ENCODE measurements at places on chromosomes 7 and 10. TPM values are rescaled to one million over a fixed set of nuclear protein-coding genes. Genes with fewer than 3 reads are reported as not detected.

- no peak for DNase-seq
These were observed 826.9 kb downstream of the CNTNAP2 start for GRCh38 chr7:146943483-146943882.

- no peak for DNase-seq
These were observed 6.8 kb downstream of the INTS1 start for GRCh38 chr7:1497293-1497927.

DNA sequence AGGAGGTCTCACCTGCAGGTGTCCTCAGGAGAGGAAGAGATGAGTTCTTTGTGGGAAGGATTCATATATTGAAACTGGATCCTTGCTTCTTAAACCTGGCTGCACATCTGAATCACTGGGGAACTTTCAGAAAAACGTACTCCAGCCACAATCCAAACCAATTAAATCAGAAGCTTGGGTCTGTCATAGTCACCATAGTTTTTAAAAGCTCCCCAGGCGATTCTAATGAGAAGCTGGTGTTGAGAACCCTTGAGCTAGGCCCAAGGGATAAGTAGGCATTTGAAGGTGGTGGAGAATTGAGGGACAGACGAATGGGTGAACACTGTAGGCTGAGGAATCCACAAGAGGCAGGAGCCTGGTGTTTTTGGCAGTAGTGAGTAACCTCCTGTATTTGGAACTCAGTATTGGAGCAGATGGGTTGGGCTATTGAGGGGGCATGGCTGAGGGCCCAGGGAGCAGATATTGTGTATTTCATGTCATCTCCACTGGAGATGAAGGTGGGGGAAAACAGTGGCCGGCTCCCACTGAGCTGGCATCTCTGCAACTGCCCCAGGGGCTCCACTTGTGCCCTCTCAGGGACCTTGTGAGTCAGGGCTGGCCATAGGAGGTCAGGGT, 14.5 kb downstream of the ADCYAP1R1 start:
- DNase-seq, result no peak

GRCh38 chr10:17506390-17506789, 52.0 kb upstream of the ST8SIA6 start:
- DNase-seq, result no peak

GRCh38 chr7:141889321-141889720, 26.9 kb upstream of the OR9A4 start:
- no peak for DNase-seq

DNA sequence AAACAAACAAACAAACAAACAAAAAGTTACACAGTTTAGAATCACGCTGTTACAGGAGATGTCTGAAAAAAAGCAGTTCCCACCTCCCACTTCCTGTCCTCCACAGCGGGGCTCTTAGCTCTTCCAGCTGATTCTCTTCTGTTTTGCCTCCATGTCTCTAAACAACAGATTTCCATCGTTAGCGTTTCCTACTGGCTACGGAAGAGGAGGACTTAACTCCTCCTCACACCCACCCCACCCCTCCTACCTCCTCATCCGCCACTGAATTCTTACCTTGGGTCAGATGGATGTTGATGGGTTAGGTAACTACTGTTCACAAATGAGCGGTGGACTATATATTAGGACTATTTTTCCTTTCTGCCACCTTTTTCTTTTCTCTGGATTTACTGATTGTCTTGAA, 36.8 kb upstream of the NUB1 start:
- DNase-seq, result no peak

DNA sequence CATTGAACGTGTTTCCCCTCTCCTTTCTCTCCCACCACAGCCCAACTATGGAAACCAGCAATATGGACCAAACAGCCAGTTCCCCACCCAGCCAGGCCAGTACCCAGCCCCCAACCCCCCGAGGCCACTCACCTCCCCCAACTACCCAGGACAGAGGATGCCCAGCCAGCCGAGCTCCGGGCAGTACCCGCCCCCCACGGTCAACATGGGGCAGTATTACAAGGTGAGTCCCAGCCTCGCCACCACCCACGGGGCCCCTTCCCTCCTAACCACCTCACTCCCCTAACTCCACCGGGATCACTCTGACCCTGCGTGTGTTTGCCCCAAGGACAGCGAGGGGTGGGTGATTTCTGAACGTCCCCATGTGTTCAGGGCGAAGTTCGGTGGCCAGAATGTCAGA, 50.8 kb upstream of the PPIF start:
- DNase-seq, result no peak

- DNase-seq, result no peak
These were observed 91.7 kb downstream of the CCDC3 start for GRCh38 chr10:12909836-12910185.

GRCh38 chr7:39433550-39433949, 132.7 kb upstream of the YAE1 start:
- DNase-seq, result no peak

GRCh38 chr7:81366546-81366945, 403.3 kb downstream of the HGF start:
- DNase-seq, result no peak

- DNase-seq, result no peak
These were observed 42.0 kb downstream of the CDK6 start for GRCh38 chr7:92794391-92794790.

- DNase-seq, result no peak
These were observed 2.6 kb downstream of the LIPA start for GRCh38 chr10:89248990-89249389.

DNA sequence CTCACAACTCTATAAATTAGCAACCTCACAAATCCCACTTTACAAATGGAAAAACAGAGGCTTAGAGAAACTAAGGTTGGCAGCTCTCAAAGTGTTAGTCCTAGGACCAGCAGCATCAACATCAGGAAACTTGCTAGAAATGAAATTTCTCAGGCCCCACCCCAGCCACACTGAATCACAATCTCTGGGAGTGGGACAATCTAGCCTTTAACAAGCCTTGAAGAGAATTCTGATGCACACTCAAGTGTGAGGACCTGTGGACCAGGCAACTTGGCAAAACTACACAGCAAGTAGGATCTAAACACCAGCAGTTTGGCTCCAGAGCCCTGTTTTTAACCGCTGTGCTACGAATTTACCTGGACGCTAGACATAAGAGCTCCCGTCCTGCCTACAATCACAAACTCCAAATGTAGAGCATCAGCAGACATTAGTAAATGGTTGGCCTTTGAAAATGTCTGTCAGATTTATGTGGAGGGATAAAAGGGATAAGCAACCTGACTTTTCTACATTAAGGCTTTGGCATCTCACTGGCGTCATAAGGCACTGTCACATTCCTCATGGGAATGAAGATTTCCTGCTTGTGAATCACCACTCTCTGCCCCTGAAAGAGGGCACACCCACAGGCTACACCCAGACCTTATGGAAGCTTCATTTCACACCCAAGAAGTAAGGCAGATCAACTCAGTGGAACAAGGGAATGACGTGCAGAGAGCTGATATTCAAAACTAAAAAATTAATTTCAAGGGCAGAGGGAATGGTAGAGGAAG, 34.5 kb downstream of the PPP1R3C start:
- peak; percentile 76 for DNase-seq

- no peak for DNase-seq
These were observed 72.9 kb upstream of the TNS3 start for GRCh38 chr7:47654672-47655298.

- DNase-seq, result no peak
These were observed 49.7 kb downstream of the NRAP start for GRCh38 chr10:113613977-113614690.

DNA sequence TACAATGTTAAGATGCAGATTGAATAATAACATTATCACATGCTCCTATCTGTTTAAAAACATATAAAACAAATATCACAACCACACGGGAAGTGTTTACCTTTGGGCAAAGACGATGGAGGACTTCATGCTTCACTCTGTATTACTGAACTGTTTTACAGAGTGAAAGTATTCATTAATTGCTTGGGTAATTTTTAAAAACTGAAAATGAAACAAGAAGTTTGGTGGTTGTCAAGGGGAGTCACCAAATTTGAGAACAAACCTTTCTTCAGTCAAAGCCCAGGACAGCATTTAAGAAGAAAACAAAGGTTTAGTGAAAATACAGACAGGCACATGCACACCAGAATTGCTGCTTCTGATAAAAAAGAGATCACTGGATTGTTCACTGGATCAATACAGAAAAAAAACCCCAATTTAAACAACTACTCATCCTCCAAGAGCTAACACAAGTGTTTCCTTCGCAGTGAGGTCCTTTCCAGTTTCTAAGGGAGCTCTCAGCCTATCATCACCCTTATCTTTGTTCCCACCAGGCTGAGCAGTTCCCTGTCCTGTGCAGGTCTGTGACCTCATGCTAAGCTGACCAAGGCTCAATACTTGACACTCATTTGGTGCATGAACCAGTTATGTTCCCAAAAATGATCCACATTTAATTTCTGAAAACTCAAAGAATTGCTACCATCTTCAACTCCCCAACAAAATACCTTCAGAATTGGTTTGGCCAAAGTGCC, 8.8 kb downstream of the PARP12 start:
- DNase-seq, result no peak

DNA sequence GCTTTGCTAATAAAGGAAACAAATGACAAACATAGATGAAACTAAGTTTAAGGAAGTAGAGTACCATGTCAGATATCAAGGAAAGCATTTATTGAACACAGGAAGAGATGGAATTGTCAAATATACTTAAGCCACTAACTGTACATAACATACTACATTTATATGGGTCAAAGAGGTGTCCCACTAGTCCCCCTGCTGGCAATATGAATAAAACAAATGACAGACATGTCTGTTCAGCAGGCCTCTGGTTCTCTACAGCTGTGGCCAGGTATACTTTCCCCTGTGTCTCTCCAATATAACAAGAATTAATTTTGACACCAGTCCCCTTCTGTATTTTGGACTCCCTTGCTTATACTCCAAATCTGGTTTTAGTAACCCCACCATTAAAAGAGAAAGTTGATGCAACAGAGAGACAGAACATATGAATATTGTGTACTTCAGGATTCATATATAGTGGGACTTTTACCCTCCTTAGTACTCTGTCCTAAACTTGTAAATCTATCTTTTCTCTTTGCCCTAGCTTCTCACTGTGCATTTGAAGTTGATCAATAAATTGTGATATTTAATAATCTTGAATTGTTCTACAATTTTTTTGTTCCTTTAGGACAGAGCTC, 42.9 kb downstream of the CD36 start:
- DNase-seq, result peak; percentile 32

GRCh38 chr7:157889480-157889879, 552.7 kb downstream of the DNAJB6 start:
- DNase-seq, result no peak

GRCh38 chr7:41881331-41882130, 178.6 kb upstream of the INHBA start:
- DNase-seq, result no peak

DNA sequence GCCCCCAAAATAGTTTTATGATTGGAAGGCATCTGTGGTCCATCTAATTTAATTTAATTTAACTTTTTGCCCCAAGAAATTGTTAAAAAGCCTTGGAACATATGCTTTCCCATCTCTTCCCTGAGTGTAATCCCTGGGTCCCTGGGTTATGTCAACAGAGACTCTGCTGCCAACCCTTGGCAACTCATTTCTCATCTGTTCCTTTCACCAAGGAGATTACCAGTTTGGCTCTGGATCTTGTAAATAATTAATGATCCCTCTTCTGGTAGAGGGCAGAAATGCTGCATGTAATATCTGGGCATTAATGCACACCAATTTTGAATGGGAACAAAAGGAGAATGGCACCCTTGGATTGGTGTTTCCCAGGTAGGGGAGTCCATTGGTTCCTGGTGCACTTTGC, 514.2 kb downstream of the CCSER2 start:
- no peak for DNase-seq

DNA sequence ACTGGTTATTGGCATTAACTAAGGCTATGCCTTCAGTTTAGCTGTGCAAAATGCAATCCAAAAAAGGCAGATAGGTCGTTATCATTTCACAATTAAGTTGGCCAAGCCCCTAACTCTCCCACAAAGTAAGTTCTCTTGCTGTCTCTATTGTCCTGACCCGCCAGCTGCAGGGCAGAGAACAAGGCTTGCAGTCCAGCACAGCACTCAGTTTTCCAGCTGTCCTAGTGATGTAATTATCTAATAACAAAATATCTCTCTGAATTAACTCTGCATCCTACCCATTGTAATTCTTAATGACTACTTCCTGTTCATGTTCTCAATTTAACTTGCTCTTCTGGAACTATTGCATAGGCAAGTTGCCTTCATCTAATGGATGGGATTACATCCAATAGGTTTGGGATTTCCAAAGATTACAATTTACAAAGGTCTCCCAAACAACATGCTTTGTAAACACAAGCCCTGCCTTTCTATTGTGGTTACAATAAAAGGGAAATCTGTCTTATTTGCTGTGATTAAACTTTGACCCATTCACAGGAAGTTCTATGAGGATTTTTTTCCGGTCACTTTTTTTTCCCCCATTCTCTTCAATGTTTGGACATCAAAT, 55.2 kb downstream of the CDK6 start:
- no peak for DNase-seq

DNA sequence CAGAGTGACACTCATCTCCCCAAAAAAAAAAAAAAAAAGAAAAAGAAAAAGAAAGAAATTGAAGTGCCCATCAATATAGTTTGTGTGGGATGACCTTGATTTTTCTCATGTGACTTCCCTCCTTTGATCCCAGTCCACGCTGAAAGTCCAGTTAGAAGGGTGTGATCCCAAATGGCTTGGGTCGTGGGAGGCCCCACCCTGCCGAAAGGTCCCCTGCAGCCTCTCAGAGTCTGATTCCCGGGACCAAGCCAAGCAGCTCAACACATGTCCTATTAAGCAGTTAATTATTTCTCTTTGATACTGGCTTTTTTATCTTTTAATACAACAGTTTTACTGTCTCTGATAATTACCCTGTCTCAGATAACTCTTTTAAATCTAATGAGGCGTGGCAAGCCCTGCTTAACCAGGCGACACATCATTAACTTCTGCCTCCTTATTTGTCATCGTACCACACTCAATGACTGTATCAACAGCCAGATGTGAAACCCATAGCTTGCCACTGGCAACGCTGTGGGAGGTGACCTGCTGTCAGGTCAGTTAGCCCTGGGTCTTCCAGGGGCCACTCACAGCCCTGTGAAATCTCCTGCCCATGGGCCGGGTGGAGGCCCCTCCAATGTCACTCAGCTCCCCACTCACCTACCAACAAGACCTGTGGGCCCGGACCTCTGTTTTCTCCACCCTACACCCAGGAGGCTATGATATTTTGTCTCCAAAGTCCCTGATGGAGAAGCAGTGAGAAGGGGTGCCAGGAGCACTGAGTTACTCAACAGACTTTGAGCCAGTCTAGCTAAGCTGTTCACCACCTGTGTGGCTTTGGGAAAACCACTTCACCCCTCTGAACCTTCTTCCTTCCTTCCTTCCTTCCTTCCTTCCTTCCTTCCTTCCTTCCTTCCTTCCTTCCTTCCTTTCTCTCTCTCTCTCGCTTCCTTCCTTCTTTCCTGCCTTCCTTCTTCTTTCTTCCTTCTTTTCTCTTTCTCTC, 110.0 kb upstream of the SFMBT2 start:
- DNase-seq, result no peak

NUTM2E gene
- 0.20 TPM for total RNA-seq

CRHR2 gene
- total RNA-seq, result not detected

PNLIPRP2 gene
- not detected for total RNA-seq

NAT16 gene
- total RNA-seq, result not detected

PPP1R9A gene
- not detected for total RNA-seq

NRAP gene
- not detected for total RNA-seq

Measured in foreskin keratinocyte (primary cell).